Bronchial epithelial cell (primary cell): ENCODE measurements at places on chromosomes 1 and 21.
A peak's percentile ranks its signal among the peaks of the same experiment; 100 is the strongest.

GRCh38 chr1:82492159-82492558 lies 691.4 kb downstream of the ADGRL2 start:
- DNase-seq, result no peak

DNA sequence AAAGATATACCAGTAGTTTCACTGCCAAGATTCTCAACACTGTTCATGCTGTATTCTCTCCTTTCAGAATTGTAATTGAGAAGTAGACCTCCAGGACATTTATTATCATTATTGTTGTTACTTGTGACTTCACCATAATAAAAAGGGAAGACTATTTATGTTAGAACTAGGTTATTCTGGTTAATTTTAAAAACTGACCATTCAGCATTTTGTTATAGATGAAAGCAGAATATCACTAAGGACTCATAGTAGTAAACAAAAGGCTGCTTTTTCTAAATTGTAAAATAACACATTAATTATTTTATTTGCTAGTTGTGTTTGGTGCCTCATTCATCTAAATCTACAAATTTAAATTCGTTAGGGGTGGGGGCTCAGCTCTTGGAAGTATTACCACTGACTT lies 210.4 kb downstream of the PATJ start:
- no peak for DNase-seq

DNA sequence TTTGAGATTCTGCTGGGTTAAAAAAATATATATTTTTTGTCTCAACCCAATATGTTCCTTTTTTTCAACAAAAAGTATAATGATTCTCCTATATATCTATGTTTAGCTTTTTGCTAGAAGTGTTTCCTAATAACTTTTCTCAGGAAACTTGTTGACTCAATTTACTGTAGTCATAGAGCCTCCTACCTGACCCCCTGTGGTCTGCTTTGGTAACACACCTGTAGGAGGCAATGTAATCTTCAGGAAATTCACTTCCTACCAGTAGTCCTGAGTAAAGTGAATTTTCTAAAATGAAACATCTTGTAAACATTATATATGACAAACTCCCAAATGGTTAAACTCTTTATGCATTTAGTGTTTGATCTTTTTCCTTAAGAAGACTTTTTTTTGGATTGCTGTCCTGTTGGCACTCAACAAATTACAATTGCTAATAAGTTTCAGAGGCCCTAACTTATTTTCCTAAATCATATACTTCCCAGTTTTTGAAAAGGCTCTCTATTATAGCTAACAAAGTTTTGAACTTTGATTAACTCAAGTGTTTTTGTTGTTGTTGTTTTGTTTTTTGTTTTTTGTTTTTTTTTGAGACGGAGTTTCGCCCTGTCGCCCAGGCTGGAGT lies 118.3 kb downstream of the OLFML2B start:
- peak; percentile 65 for DNase-seq

- peak; percentile 5 for DNase-seq
Measured at GRCh38 chr1:69747207-69747606, 179.5 kb downstream of the LRRC7 start.

GRCh38 chr1:67434491-67434890 lies 4.3 kb upstream of the SERBP1 start:
- DNase-seq, result no peak

DNA sequence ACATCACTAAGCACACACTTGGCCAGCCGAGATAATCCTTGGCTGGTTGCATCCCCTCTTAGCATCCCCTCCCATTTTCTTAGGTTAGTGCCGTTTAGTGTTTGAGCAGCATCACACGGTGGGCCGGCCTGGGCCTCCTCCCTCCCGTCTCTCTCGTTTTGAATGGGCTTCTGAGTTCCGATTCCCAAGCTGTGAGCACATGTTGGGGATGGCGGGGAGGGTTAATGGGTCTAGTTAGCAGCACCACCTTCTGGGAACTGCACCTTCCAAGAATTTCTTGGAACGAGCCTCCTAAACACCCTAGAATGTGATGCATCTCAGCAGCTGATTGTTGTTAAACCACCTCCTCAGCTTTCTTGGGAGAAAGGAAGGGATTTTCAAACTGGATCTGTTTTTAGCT lies 73.3 kb downstream of the CNIH3 start:
- no peak for DNase-seq

DNA sequence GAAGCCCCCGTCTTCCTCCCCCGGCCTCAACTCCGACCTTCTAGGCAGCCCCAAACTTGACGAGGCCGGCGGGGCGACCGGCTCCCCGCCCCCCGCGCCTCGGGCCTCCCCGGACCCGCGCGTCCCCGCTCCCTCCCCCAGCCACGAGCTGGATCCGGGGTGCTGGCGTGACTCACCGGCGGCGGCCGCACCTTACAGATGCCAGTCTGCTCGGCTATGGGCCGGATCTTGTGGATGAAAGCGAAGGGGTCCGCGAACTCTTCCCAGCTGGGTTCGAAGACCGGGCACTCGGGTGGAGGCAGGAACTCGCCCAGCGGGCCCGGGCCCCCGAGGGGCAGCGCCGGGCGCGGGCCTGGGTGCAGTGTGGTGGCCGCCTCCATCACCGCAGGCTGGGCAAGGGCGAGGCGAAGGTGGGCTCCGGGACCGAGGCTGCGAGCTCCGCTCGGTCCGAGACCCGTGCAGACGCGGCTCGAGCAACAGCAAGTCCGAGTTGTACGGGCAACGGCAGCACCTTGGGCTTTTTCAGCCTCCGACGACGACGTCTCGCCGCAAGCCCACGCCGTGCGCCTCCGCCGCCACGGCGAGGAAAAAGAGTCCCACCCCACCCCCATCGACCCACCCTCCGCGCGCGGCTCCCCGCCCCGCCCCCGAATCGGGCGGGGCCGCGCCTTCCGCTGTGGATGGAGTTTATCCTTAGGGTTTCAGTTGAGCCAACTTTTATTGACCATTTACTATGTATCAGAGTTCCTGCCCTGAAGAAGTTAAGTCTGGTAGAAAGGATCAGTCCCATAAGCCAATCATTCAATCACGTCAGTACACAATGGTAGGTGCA lies at the start of gene KDM5B:
TSS of gene KDM5B (minus strand) at position 496 of the 832 bp plus-strand sequence. CDS start at position 380, 116 bp downstream.
- DNase-seq, result peak; percentile 55

- no peak for DNase-seq
Measured at GRCh38 chr1:223835754-223836153, 10.0 kb downstream of the TP53BP2 start.

DNA sequence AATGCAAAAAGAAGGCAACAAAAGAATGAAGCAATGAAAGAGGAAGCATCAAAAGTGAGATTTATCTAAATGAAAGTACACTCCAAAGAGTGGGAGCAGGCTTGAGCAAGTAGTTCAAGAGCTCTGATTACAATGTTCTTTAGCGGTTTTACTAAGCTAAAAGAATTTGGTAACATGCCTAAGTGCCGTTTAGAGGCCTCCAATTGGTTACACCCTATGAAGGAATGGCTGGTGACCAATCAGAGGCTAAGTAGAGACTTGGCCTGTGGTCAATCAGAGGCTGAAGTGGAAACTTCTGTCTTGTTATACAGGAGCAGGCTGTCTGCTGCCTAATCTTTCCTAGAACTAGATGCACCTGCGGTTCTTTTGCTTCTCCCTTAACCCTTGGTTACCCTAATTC lies 59.1 kb downstream of the PTGFR start:
- DNase-seq, result no peak

GRCh38 chr1:70504176-70504820 lies 93.2 kb downstream of the CTH start:
- DNase-seq, result no peak

GRCh38 chr1:229227298-229227919 lies 43.5 kb upstream of the RAB4A start:
- peak; percentile 46 for DNase-seq

DNA sequence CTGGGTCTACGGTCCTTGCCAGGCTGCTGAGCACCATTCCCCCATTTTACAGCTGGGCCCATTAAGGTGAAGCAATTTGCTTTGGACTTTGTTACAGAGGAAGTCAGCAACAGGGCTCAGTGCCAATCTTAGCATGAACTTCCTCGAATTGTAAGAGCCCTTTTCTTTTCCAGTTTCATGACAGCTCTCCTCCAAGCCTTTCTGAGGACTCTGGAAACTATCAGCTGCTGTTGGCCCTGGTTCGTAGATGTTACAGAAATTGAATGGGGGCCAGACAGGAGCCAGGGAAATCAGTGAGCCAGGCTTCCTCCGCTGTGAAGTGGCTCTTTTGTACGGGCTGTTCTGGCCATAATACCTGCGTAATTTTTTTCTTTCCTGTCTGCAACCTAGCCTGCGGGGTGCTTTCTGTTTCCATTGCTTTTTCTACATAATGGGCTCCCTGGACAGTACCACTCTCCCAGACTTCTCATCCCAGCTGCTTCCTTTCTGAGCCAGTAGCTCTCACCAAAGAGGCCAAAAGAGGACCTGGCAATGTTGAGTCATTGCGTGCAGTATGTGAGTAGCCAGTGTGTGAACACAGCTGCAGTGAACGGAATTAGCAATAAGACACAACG lies 386.3 kb downstream of the DISC1 start:
- DNase-seq, result peak; percentile 5
